ENCODE measurements at places on chromosomes 13 and 19.

- DNase-seq: no peak
Observed at GRCh38 chr19:12763100-12763499, 11.5 kb downstream of the BEST2 start.

GRCh38 chr19:17266589-17266974 lies 661 bp upstream of the BABAM1 start:
- DNase-seq: no peak

DNA sequence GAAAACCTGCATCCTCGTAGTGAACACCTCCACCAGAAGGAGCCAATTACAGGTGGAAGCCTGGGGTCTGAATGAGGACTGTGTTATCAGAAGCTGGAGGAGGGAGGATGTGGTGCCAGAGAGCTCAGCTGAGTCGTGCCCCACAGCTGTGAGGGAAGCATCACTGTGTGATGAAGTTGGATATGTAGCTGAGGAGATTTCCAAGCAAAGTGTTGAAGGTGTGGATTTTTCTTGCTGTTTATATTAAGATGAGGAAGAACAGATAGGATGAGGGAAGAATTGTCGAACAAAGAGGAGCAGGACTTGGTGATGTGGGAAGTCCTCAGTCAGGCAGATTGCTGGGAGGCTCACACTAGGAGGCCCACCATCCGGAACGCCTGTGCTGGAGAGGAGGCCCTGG lies 4.4 kb downstream of the RAB20 start:
- no peak for DNase-seq

- DNase-seq: no peak
Observed at GRCh38 chr13:62294244-62294643, 878.6 kb upstream of the PCDH20 start.

GRCh38 chr13:46543287-46543686 lies 9.7 kb upstream of the LRCH1 start:
- DNase-seq: no peak

GRCh38 chr13:50152224-50152623 lies 137.0 kb downstream of the KCNRG start:
- DNase-seq: no peak

DNA sequence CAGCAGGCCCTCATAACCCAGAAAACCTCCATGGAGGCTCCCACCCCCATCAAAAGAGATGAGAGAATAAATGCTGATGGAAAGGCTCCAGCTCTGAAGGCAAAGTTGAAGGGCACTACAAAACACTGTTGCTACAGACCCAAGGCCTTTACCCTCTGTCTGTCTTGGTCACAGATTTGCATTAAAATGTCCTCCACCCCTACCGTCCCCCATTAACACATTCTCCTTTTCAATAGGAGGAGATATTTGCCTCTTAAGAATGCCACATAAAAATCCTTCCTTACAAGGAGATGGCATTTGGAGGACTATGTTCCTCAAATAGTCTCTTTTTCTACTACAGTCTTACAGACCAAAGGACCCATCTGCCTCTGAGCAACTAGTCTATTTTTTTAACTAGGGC lies 361.5 kb downstream of the ENOX1 start:
- no peak for DNase-seq

DNA sequence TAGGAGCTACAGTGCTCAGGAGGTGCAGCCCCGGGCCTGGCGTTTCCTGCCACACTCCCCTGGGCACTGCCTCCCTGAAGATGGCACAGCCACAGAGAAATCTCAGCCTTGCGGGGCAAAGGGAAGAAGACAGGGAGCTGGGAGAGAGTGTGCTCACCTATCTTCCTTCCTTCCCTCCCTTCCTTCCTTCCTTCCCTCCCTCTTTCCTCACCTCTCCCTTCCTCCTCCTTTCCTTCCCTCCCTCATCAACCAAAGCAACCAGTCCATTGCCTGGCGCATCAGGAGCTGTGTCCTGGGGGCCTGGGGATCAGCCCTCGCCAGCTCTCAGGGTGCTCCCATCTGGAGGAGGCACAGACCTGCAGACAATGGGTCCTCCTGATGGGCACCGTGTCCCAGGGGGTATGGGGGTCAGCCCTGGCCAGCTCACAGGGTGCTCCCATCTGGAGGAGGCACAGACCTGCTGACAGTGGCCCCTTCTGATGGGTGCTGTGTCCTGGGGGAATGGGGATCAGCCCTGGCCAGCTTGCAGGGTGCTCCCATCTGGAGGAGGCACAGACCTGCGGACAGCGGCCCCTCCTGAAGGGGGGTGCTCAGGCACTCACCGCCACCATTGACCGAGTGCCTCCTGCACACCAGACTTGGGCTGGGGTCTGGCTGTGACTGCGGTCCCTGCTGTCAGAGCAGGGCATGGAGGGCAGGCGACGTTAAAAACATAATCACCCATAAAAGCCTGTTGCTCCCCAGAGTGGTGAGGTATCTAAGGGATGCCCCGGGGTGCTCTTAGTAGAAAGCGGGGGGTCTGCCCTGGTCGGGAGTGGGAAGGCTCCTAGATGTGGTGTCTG lies 120.2 kb downstream of the URI1 start:
- no peak for DNase-seq

DNA sequence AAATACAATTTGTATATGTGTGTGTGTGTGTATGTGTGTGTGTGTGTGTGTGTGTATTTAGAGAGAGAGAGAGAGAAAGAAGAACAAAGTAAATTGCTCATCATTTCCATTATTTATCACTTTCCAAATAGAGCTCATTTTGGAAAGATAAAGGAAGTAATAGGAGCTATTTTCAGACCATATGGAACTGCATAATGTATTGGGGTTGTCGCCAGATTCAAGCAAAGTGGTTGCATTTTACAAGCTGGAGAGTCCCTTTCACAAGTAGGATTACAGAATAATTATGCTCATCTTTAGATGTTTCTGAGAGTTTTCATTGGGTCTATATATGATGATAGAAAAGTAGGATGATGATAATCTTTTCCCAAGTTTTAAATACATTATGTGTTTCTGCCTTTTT lies 842.7 kb upstream of the SLC10A2 start:
- DNase-seq: no peak

- DNase-seq: no peak
Observed at GRCh38 chr19:16676101-16676798, 15.3 kb downstream of the TMEM38A start.

DNA sequence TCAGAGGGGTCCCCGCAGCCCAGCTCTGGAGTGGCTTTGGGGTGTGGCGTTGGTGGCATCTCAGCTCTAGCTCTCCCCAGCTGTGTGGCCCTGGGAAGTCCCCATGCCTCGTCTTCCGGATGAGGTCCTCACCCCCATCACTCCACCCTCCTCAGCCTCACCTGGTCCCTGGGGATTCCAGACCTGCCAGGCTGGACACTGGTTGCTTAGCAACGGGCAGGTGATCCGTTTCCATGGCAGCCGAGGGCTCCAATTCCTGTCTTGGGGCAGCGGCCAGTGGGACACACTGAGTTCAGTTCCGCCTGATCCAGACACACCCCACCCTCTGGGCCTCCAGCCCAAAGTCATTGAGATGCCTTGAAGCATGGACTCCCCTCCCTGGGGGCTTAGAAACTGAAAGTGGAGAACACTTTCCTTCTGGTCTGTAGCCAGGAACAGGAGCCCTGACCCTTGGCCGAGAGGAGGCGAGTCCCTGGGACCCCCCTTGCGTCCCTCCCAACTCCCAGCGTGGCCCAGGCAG lies 7.7 kb upstream of the MISP start:
- no peak for DNase-seq

DNA sequence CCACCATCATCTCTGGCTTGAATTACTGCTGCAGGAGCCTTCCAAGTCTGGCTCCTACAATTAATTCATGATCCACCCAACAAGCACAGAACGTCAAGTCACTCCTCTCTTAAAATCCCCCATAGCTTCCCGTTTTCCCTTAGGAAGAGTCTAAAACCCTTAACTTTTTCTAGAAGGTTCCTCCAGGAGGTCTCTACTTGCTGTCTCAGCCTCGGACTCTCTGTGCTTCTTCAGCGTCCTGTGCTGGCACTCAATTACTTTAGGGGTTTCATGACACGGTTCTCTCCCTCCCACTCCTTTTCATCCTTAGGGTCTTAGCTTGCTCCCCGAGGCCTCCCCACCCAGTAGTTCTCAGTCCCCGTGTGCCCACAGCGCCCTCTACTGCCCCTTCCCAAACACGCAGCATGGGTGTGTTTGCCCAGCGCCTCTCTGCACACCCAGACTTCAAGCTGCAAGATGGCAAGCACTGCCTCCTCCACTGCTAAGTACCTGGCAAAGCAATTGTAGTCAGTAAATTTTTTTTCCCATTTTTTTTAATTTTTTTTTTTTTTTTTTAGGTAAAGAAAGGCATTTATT lies 25.8 kb upstream of the MAP3K10 start:
- peak; percentile 62 for DNase-seq

DNA sequence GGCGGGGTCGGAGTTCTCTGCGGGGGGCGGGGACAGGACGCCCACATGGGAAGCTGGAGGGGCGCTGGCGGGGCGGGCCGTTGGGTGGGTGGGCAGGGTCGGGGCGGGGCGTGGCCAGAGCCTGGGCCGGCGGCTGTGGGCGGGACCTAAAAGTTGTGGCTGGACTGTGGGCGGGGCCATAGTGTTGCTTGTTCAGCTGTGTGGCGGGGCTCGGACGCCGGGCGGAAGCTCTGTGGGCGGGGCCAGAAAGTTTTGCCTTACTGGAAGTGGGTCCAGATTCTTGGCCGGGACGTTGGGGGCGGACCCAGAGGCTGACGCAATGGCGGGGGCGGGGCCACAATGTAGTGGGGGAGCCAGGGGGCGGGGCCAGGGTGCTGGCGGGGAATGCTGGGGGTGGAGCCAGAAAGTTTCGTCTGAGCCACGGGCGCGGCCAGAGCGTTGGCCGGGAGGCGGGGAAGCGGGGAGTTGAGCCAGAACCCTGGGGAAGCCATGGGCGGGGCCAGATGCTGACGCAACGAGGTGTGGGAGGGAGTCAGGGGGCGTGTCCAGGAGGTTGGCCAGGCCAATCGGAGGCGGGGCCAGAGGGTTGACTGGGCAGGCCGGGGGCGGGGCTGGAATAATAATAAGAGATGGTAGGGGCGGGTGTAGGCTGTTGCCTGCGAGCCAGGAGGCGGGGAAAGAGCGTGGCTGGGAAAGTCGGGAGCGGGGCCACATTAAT lies 527 bp downstream of the CCDC9 start:
- DNase-seq: peak; percentile 100

GRCh38 chr13:108034909-108035410 lies 180.4 kb downstream of the LIG4 start:
- no peak for DNase-seq

All from Peyer's patch (tissue), 4 donors.